ENCODE measurements at places on chromosomes 7 and 10.

DNA sequence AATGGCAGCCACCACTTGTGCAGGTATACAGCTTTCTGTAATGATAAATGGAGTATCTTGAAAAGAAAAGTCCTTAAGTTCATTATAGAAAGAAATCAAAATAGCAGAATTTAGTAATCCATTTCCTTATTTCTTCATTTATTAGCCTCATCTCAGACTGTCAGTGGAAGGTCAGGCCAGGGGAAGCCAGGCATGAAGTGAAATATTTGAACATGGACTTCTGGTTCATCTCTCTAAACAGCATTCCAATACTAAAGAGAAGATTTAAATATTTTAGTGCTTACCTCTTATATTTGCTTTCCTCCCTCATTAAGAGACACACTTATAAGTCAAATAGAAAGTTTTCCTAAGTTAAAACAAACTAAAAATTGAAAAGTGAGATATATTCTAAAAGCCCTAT lies 26.8 kb downstream of the TRDMT1 start:
- no peak for DNase-seq

- no peak for DNase-seq
Observed at GRCh38 chr7:51009716-51010496, 227.2 kb upstream of the GRB10 start.

- DNase-seq = no peak
Observed at GRCh38 chr10:78894841-78895195, 173.9 kb upstream of the ZMIZ1 start.

- no peak for DNase-seq
Observed at GRCh38 chr7:135193615-135194081, 17.7 kb downstream of the WDR91 start.

GRCh38 chr7:129724796-129725195 lies 113.3 kb downstream of the NRF1 start:
- DNase-seq = no peak

DNA sequence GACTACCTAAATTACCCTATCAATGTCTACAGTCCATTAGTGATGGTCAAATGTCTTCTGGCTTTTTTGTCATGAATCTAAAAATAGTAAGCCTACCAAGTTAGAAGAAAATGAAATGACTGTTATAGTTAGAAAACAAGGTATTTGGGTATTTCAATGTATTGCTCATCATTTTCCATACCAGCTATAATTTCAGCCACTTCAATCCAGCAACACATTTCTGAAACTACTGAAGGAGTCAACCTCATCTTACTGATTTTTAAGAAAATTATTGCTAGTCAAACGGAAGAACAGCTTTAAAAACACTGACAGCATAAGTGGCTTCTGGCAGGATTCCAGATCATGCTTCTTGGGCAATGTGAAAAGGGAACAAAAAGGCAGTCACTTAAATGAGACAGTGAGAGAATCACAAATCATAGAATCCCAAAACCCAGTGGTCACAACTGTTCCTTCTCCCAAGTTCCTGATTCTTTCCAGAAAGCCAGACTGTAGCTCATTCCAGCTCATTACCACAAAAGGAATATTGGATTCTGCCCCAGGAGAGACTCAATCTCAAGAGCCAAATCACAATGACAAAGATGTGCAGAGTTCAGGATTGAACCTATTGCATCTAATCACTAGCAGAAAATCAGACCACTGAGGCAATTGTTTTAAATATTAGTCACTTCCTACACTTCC lies 61.2 kb upstream of the LRRN3 start:
- no peak for DNase-seq

- DNase-seq = no peak
Observed at GRCh38 chr10:17835688-17836087, 26.5 kb downstream of the MRC1 start.

DNA sequence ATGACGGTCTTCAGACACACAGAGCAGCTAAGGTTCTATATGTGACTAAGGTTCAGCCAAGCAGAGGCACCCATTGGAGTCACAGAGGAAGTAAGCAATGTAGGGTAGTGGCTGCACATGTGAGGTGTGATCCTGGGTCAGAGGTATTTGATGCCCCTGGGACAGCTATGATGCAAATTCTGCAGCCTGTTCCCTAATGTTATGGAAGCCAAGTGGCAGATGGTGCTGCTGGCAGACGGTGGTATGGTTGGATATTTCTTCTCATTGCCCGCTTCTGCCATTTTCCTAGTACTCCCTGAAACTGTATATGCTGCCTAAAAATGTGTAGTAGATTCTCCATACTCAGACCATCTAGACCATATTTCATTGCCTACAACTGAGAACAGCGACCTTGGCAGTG lies 7.2 kb downstream of the TAS2R16 start:
- no peak for DNase-seq

DNA sequence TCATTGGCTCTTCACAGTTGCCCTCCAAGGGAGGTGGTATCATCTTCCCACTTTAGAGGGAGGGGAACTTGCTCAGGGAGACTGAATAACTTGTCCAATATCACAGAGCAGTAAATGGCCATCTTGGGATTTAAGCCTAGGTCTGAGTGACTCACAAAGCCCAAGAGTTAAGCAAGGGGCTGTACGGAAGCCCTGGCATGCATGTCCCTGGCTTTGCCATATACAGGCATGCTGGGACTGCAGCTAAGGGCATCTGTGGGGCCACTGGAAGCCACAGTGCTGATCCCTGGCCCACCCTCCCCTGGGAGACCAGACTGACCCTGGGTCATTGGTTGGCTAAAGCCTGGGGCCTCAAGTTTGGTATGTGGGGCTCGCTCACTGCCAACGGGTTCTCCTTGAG lies 3.1 kb downstream of the VSIR start:
- no peak for DNase-seq

DNA sequence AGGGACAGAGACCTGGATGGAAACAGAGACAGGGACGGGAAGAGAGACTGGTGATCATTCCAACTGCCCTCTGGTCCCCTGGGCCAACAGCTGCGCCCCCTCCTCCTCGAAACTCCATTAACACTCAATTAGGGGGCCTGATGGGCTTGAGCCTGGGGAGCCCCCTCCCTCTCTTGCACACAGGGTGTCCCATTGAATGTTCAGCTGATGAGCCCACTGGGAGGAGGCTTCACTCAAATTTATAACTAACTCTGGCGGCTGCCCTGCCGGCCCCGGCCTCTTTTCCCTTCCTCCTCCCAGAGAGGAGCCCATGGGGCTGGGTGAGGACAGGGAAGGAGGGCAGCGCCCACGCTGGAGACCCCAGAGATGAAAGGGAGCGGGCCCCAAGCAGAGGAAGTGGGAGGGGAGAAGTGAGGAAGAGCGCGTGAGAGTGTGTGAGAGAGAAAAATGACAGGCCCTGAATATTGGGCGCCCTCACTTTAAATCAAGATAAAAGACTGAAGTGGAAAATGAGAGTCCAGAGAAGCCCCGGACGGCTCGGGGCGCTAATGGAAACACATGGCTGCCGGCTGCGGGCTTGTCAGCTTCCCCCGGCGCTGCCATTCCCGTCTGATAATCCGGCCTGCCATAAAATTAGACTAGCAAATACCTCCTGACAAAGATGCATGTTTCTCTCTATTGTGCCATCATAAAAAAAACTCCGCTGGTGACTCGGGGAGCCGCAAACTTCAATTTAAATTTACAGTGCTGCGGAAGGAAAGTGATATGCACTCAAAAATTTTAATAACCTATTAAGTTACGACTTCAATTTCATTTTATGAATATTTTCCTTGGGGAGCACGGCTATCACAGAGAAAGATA lies 58.0 kb upstream of the PAX2 start:
- DNase-seq = no peak

- no peak for DNase-seq
Observed at GRCh38 chr10:51397695-51398094, 301.7 kb downstream of the CSTF2T start.

DNA sequence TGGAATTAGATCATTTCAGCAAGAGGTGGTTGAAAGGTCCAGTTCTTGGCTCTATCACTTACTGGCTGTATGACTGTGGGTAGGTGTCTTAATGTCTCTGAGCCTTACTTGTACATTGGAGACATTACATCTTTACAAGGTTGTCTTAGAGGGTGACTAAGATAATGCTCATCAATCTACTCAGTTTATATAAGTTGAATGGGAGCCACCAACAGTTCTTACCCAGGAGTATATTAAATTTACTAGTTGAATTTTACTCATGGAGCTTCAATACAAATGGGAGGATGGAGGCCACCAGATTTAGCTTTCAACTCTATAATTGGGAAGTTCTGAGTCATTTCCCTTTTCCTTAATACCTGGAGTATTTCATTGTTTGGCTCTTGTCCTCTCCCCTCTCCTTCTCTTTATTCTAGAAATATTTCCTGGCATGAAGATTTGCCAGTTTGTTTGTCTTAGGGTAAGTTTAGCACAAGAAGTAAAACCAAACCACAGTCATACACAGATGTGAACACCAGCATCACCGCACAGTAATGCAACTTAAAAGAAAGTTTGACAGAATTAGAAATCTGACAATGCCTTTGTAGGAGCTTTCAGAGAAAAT lies 222.8 kb downstream of the LRMDA start:
- DNase-seq = no peak

DNA sequence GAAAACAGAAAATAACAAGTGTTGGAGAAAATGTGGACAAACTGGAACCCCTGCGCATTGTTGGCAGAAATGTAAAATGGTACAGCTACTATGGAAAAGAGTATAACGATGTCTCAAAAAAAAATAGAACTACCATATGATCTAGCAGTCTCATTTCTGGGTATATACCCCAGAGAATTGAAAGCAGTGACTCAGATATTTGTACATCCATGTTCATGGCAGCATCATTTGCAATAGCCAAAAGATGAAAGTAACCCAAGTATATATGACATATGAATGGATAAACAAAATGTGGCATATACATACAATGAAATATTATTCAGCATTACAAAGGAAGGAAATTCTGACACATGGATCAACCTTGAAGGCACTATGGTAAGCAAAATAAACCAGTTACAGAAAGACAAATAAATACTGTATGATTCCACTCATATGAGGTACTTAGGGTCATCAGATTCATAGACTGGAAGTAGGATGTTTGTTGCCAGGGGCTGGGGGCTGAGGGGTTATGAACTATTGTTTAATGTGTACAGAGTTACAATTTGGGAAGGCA lies 4.9 kb downstream of the NRCAM start:
- DNase-seq = no peak

GRCh38 chr10:24694086-24694485 lies 29.6 kb downstream of the ARHGAP21 start:
- DNase-seq = no peak

DNA sequence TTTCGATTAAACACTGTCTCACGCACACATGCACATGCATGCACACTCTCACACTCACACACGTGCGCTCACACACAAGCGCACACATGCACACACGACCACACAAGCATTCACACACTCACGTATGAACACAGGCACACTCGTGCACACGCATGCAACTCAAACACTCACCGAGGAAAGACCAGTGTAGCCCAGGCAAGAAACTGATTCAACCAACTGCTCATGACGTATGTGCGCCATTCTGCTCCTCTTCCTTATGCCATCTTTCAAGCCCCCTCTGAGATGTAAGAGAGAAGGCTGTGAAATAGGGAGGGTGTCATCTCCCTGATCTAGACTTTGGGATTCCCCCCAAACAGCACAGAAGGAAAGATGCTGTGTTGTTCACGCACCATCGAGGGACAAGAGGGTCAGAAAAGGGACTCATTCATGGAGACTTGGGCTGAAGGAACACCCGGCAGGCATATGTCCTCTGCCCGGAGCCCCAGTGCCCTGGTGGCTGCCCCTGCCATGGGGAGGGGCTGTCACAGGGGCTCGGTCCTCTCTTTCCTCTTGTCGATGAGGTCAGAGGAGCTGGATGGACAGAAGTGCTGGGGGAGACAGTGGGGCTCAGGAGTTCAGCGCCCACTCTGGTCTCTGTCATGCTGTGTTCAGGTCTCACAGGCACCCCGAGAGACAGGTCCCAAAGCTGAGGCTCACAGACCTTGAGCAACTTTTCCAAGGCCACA lies 130.1 kb upstream of the SHH start:
- no peak for DNase-seq

DNA sequence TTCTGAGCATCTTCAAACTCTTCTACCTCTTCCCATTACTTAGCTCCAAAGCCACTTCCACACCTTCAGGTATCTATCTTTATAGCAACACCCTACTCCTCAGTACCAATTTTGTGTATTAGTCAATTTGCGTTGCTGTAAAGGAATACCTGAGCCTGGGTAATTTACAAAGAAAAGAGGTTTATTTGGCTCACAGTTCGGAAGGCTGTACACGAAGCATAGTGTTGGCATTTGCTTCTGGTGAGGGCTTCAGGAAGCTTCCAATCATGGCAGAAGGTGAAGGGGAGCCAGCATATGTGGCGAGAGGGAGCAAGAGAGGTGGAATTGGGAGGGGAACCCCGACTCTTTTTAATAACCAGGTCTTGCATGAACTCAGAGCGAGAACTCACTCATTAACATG lies 17.6 kb upstream of the CRYGN start:
- no peak for DNase-seq

- no peak for DNase-seq
Observed at GRCh38 chr10:74753442-74754211, 72.8 kb upstream of the KAT6B start.

DNA sequence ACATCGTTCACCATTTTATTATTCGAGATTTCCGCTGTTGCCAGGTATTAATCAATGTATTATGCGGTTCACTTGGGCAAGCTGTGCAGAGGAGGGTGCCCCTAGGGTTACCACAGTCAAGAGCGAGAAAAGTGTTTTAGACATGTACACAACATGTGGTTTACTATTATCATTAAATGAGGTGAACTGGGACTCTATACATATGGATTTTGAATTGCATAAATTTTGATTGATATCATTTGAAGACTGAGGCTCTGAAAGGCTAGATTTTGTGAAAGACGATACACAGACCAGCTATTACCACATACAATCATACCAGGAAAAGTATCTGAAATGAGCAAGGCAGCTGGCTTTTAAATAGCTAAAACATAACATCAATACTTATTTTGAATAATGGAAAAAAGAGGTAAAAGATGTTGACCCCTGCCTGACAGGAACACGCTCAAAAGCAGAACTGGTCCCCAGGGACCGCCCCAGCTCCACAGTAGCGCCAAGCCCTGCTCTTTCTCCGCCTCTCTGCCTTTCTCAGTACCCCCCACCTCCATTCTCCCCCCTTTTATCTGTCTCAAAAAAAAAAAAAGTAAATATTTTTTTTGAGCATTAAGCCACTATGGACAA lies 413.4 kb upstream of the MKI67 start:
- DNase-seq = no peak
